ENCODE measurements at places on chromosomes 4 and X.
A peak's percentile ranks its signal among the peaks of the same experiment; 100 is the strongest.

GRCh38 chr4:12084690-12085089, 656.0 kb upstream of the HS3ST1 start:
- DNase-seq, result no peak

DNA sequence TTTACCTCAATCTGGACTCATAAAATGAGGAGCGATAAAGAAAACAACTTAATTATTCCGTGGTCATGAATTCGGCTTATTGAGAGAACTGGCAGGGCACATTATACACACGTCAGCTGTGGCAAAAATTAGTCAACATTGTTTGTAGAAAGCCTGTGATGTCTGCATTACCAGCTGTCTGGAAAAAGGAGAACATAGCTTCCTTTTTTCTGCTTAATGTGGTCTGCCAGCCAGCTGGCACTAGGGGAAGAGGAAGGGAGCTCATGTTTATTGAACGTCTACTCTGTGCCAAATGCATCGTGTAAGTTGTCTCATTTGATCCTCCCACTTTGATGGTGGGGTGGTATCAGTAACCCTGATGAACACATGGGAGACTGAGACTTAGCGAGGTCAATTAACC, 367.6 kb downstream of the ARHGAP24 start:
- no peak for DNase-seq

DNA sequence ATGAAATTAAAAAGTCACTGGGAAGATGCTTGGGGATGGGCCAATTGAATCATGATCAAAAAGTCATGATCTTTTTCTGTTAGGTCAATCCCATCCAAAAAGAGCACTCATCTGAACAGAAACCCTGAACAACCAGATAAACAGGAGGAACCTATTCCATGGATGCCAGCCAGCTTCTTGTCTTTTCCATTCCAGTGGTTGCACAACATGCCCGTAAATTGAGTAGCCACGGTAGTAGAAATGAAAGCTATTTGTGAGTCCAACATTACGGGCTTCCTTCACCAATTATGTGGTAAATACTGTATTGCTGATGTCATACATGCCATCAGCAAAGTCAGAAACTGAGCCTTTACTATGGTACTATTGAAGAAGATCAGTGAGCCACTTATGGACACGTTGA, 982.4 kb upstream of the HS3ST1 start:
- no peak for DNase-seq

GRCh38 chr4:74942251-74942917, 9.5 kb downstream of the PARM1 start:
- DNase-seq, result no peak

GRCh38 chr4:107894138-107894603, 37.2 kb upstream of the CYP2U1 start:
- no peak for DNase-seq

- DNase-seq, result no peak
Measured at GRCh38 chr4:76201276-76201675, 12.3 kb downstream of the SCARB2 start.

DNA sequence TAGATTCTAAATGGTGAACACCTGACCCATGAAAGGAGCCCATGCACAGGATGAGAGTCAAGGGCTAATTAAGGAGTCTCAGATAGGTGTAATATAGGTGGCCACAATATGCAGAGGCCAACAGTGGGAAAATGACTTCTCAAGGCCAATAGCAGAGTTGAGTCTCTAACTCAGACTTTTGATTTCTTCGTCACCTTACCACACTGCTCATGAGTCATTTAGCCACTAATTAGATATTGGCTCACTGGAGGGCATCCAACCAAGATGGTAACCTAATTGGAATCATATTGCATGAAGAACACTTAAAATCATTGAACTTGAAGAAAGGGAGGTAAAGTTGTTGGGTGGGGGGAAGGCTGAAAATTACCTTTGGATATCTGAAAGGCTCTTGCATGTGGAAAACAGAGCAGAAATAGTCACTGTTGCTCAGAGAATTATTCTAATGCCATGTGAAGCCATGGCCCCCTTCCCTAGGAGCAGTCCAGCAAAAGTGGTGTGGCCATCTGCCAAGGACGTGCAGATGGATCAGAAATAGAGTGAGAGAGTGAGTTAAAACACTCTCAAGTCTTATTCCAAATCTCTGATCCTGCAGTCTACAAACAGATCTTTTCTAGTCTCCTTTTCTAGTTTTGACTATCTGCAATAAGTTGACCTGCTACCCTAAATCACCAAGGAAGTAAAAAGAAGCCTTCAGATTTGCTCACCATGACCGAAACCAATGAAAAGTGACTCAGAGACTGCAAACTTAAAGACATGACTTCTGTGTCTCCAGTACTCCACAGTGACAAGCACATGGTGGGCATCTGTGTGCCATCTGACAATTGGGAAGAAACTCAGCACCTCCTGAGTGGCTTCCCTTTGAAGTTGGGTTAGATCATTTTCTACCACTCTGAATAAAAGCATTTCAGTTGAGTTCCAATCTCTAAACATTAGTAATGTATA, 93.9 kb upstream of the C1QTNF7 start:
- DNase-seq, result no peak

DNA sequence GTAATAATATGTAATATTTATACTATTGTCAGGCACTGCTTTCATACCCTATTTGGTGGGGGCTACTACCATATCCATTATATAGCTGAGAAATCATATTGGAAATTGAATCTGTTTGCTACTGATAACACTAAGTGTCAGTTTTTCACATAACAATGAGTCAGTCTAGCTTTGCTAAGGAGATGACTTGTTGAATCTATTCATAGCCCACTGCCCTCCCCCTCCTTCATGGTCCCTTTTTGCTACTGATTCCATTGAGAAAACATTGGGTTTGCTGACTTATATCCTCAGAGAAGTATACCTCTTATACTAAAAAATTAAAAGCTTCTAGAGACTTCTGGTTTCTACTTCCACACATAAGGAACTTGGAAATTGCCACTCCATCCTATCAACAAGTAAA, 1898.4 kb downstream of the STIM2 start:
- no peak for DNase-seq

DNA sequence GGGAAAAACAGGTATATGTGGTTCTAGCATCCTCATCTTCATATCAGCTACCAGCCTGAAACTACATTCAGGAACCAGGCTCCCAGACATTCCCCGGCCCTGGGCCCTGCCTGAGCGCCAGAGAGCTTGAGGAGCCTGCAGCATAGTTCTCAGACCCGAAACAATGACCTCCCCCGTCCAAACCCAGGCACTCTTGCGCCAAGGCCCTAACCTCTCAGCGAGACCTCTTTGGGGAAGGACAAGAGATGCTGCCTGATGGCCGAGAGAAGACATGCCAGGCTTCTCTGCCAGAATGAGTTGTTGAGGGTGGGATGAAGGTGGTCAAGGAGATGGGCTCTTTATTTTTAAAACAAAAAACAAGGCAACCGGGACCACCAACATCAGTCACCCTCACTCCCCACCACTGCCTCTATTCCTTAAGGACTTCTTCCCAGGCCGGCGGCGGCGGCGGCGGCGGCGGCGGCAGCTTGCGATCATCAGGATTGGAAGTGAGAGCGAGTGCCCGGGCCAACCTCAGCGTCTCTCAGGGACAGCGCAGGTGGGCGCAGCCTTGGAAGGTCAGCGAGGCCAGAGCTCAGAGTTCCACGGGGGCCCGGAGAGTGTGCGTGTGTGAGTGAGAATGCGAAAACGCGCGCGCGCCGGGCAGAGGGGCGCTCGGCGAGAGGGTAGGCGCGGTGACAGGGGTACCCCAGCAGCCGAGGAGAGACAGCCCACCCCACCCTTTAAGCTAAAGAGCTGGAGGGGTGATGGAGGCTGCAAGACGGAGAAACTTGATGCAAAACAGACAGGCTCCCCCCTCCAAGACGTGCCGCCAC, 601 bp downstream of the INPP4B start:
- DNase-seq, result no peak

- no peak for DNase-seq
Measured at GRCh38 chr4:53563824-53564223, 27.5 kb downstream of the LNX1 start.

GRCh38 chr4:20643631-20644030, 56.6 kb upstream of the PACRGL start:
- DNase-seq, result no peak

GRCh38 chr4:151052785-151053184, 37.7 kb upstream of the LRBA start:
- no peak for DNase-seq

- no peak for DNase-seq
Measured at GRCh38 chr4:132866616-132867015, 282.5 kb upstream of the PCDH10 start.

GRCh38 chrX:39842281-39842973, 255.3 kb downstream of the BCOR start:
- DNase-seq, result no peak

- DNase-seq, result peak; percentile 58
Measured at GRCh38 chr4:144611850-144612249, 34.1 kb upstream of the HHIP start.

DNA sequence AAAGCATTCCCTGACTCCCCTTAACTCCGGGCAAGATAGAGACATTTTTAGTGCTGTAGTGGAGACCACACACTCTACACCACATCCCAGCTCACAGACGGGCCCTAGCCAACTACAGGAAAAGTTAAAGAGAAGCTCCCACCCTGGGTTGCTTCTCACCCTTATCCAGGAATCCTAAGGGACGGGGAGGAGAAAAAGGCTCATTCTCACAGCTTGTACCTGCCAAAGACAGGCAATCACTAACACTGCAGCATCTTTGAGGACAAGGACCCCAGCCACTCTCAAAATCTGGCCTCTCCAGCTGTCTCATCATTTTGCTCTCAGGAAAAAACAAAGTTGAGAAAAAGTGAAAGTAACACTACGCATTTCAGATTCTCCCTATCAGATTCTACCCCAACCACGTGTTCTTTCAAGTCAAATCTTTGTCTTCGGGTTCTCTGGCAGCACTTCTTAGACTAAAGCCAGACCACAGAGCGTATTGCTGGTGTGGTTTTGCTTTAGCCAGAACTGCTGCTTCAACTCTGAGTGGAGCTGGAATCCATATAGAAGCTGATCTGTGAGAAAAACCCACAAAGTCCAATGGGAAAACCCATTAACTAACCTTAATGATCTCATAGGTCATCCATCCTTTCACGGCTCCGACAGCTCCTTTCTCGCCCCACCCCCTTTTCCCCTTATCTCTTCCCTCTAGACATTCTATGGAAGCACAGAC, 605.9 kb upstream of the DIPK2B start:
- DNase-seq, result peak; percentile 41

DNA sequence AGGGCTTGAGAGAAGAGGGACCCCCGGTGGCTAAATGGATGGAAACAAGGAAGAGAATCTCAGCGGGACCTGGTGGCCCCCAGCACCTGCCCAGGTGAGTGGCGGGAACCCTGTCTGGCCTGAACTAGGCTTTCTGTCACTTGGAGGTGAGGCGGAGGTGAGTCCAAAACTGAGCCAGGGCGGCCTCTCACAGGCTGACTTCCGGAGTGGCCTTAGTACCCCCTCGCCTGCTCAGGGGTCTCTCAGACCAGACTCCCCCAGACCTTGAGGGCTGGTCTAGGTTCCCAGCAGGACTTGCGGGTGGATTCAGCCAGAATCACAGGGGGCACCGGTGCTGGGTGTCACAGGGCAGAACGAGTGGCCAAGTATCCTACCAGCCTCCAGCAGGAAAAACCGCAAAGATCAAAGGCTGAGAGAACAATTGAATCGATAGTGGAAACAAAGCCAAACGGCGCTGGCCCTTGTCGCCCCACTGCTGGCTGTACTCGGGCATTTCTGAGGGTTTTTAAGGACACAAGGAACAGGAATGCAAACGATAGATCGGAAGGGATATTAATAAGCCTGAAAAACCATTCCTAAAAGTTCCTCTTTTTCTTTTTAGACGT, 67.8 kb downstream of the WFS1 start:
- no peak for DNase-seq

GRCh38 chrX:65574356-65574755, 39.8 kb upstream of the LAS1L start:
- no peak for DNase-seq

DNA sequence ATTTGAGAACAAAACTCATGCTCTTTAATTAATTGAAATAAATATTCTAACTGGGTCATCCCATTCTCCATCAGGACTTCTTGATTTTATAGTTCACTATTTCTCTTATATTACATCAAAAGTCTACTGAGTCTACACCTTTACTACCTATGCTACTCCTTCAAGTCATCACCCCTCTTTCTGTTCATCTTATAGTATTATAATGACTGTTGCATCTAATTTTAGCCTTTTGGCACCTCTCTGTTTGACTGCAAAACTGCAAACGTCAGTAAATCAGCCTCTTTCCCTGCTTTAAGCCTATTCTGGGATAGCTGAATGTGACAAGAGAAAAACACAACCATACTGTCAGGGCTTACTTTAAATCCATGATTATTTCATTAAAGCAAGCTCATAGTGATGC, 639.1 kb downstream of the GABRG1 start:
- no peak for DNase-seq

DNA sequence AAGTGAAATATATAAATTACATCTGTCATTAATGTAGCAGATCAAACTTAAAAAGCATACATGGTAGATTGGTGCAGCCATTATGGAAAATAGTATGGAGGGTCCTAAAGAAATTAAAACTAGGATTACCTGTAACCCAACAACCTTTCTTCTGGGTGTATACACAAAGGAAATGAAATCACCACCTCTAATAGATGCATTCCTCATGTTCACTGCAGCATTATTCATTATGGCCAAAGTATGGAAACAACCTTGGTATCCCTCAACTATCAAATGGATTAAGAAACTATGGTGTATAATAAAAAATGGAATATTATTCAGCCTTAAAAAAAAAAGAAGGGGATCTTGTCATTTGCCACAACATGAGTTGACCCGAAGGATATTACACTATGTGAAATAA, 13.7 kb downstream of the WDFY3 start:
- no peak for DNase-seq

DNA sequence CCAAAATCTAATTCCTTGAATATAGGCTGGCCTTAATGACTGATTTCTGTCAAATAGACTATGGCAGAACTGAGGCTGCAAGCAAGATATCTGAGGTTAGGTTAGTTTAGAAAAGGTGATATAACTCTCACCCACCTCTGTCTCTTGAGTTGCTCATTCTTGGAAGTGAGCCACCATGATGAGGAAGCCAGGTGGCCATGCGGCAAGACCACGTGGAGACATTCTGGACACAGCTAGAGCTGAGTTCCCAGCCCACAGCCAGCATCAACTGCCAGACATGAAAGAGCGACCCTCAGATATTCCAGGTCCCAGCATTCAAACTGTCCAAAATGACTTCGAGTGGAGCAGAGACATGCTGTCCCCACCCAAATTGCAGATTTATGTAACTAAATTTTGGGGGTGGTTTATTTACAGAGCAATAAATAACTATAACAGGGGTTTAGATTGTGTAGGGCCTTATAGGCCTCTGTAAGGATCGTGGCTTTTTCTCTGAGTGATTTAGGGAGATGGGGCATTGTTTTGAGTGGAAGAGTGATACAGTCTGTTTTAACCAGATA, 33.7 kb downstream of the USP53 start:
- no peak for DNase-seq

- DNase-seq, result no peak
Measured at GRCh38 chrX:133956570-133957340, 28.6 kb downstream of the GPC3 start.

GRCh38 chr4:98711526-98711925, 53.1 kb upstream of the TSPAN5 start:
- DNase-seq, result no peak

Measured in SK-MEL-5 (cell line).